ENCODE measurements at places on chromosomes 13 and 19. TPM values are rescaled to one million over a fixed set of nuclear protein-coding genes. Genes with fewer than 3 reads are reported as not detected.

The PRSS57 gene
- total RNA-seq = not detected

GRCh38 chr13:109166804-109167203 is 537.4 kb downstream of the MYO16 start:
- no peak for DNase-seq

The IGFL1 gene
- total RNA-seq = not detected

DNA sequence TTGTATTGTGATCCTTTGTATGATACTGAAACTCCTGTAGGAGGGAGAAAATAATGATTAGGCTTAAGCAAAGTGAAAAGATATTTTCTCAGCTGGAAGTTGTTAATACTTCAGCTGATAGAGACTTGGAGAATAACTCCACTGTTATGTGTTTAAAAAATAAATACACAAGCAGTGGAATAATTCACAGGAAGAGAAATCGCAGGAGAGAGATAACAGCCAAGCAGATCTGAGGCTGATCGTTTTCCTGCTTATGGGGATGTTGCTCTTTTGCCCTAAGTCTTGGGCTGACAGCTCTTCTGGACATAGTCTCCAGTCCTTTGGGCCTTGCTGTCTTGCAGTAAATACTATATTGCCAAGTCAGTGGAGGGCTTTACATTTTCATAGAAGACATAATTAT is 93.3 kb downstream of the OLFM4 start:
- DNase-seq = no peak

- DNase-seq = no peak
Observed at GRCh38 chr19:11024259-11024658, 63.4 kb downstream of the SMARCA4 start.

- DNase-seq = peak; percentile 47
Observed at GRCh38 chr13:25292301-25292700, 5.0 kb upstream of the MTMR6 start.

The NCR1 gene
- total RNA-seq = not detected

The C19orf85 gene
- total RNA-seq = not detected

The C19orf18 gene
- total RNA-seq = not detected

The SIGLEC7 gene
- total RNA-seq = not detected

The ZNF835 gene
- not detected for total RNA-seq

Data from IMR-90 (cell line).